ENCODE measurements at places on chromosomes 1 and 21.

DNA sequence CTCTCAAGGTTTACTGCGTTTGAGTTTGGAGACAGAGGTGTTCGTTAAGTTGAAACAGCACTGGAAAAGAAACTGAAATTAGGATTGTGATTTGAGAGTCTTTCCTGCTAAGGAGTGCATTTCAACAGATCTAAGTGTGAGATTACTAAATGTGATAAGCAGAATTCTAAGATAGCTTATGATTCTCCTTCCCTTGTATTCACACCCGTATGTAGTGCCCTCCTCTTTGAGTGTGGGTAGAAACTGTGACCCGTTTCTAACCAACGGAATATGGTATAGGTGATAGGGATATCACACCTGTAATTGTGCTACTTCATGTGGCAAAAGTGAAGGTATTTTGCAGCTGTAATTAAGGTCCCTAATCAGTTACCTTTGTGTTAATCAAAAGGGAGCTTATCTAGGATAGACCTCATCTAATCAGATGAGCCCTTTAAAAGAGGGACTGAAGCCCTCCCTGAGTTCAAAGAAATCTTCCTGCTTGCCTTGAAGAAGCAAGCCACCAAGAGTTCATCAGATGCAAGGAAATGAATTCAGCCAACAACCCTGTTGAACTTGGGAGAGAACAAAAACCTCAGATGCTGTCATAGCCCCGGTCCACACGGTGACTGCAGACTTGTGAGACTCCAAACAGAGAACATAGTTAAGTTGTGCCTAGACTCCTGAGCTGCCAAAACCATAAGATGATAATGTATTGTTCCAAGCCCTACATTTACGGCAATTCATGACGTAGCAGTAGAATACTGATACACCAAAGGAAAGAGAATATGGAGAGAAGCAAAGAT is 12.6 kb upstream of the IL12RB2 start:
- no peak for DNase-seq

DNA sequence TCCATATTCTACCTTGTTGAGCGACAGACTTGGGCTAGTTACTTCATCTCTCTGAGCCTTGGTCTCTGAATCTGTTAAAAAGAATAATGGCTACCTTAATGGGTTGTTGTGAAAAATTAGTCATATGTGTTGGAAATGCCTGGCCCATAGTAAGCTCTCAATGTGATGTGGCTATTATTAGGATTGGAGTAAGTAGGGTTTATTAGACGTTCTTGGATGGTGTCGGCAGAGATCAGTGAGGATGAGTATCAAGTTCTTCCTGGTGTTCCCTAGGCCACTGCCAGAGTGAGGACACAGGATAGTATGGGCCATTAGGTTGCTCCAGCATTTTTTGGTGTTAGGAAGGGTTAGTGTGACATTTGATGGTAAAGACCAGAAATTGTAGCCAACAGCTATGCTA is 121.1 kb upstream of the DUSP10 start:
- no peak for DNase-seq

DNA sequence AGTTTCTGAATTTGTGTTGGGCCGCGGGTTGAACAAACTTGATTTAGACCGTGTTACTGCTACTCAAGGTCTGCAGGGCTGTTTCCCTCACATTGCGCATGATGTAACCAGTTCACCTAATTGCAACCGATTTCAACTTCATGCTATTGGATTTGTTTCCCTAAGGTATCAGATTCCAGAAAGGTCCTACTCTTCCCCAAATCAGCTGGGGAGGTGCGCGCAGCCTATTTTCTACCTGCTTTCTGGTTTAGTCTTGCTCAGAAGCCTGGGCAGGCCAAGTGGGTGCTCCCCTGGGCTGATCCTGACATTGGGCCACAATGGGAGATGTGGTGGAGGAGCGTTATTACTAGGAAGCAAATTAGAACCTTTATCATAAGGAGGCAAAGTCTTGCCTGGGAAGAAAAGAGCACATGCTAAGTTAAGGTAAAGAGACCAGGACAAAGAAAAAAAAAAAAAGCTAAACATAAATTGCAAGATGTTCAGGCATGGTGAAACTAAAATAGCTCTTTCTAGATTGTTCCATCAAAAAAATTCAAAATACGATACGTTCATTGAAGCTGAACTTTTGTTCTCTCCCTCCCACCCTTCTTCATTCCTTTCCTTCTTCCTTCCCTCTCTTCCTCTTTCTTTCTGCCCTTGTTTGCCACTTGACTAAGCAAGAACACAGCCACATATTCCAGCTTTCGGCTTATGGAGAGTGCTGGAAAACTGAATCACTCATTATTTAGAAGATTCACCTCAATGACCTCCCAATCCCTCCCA is 28.8 kb upstream of the TARBP1 start:
- no peak for DNase-seq

DNA sequence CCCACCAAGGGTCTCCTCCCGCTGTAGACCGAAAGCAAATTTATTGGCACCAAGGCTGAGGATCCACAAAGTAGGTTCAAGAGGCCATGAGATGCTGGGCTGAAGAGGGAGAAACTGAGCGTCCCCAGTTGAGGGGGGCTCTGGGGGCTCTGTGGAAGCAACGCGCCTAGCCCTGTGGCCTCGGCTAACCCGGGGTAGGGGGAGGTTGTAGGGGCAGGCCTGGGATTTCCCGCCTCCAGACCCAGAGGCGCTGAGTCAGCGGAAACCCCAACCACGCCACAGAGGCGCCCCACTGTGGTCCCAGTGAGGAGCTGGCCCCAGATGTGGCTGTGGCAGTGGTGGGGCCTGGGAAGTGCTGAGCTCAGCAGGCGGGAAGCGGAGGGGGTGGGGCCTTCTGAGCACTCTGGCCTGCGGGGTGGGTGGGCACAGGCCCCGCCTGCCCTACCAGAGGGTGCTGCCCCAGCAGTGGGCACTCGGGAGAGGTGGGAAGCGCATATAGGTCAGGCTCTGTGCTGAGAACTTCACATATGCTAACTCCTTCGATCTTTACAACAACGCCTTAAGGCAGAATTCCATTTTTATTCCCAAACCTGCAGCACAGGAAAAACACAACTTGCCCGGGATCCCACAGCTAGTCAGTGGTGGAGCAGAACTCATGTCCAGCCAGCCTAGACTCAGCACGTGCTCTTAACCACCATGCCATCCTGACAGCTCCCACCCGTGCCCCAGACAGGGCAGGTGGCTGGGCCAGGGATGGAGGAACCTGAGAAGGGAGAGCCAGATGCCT is 1.5 kb upstream of the COL16A1 start:
- peak; percentile 69 for DNase-seq

DNA sequence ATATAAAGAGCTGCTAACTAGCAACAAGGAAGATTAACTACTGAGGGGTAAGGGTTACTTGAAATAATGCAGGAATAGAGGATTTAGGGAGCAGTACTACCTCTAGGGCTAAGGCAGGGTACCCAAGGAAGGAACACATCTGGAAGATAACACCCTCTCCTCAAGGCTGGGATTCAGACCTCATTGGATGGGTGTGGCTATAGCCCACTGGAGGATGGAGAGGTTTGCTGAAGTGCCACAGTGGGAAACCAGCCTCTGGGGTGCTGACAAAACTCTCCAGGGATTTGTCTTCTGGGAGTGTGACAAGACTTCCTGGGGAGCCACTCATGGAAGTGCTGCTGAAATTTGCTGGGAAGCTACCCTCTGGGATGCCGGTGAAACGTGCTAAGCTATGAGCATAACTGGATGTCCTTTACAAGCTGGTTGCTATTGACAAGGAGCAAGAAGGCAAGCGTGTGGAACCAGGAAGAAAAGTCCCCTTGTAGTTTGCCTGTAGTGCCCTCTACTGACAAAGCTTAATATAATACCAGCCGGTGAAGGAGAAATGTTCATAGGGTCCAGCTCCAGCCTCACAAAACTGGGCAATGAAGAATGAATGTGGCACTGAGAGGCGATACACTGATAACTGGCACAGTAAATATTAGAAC is 122.8 kb upstream of the USP24 start:
- DNase-seq, result peak; percentile 33

DNA sequence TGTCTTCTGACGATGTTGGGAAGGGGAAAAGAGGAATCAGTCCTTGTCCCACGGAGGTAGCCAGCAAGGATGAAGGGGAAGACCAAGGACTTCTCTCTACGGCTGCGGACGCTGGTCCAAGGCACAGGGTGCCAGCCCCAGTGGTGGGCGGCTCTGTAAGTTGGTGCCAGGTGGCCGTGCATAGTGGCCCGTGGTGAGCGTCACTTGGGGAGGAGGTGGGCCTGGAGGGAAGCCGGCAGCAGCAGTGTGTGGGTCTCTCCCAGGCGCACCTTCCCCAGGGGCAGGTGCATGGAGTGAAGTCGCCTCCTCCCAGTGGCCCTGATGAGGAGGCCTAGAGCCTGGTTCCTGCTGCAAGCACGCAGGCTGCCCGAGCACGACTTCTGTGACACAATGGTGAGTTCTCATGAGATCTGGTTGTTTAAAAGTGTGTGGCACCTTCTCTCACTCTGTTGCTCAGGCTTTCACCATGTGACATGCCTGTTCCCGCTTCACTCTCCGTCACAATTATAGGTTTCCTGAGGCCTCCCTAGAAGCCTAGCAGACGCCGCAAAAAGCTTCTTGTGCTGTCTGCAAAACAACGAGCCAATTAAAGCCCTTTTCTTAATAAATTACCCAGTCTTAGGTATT is 43.6 kb upstream of the TIAM1 start:
- no peak for DNase-seq

DNA sequence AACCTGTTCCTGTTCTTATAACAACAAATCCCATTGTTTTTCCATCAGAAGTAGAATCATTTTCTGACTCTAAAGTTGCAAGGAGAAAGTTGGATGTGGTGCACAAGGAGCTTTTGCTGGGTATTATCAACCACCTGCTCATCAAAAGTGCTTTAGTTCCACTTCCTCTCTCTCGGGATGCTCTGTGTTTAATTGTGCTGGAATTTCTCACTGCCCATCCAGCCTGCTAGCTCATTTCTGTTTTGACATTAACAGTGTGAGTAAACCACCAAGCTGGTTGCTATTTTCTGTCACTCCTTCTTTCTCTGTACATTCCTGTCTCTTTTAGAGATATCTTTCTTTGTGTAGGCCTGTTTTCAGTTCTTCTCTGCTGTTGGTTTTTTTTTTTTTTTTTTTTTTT is 6.0 kb downstream of the KDM4A start:
- DNase-seq, result no peak

GRCh38 chr1:3543076-3544039 is 68.0 kb downstream of the MEGF6 start:
- DNase-seq, result no peak

DNA sequence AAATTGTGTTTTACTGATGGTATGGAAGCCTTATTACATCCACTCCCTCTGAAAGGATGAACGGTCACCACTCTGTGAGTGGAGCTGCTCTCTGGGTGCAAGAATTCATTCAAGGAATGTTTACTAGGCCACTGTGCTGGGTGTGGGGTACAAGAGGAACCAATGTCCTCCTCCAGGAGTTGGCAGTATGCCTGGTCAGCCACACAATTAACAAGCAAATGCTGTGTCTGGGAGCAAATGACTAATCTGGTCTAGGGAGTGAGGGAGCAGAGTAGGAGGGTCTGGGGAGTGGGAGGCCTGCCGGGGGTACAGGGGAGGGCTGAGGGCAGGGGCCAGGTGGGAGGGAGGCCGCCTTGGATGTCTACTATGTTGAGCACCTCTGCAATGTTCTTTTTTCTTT is 27.2 kb upstream of the TDRD10 start:
- DNase-seq, result no peak

GRCh38 chr21:26948194-26948593 is 18.7 kb downstream of the ADAMTS5 start:
- DNase-seq, result no peak

GRCh38 chr1:153842006-153842471 is 66.8 kb downstream of the SLC27A3 start:
- DNase-seq, result no peak

DNA sequence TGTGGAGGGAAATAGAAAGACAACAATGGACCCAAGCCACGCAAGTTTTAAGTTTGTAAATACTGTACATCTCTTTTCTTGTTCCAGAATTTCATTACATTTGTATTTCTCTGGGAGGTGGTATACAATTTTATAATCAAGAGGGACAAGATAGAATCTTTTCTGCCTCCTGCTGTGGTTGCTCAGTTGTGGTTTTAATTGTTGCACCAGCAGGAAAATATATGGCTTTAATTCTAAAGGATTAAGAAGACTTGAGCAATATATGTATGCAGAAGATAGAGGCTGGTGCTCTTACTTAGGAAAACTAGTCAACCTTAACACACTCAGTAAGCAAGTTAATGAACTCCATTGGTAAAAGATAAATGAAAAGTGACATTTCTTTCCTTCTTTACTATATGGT is 19.8 kb upstream of the ASB17 start:
- no peak for DNase-seq

DNA sequence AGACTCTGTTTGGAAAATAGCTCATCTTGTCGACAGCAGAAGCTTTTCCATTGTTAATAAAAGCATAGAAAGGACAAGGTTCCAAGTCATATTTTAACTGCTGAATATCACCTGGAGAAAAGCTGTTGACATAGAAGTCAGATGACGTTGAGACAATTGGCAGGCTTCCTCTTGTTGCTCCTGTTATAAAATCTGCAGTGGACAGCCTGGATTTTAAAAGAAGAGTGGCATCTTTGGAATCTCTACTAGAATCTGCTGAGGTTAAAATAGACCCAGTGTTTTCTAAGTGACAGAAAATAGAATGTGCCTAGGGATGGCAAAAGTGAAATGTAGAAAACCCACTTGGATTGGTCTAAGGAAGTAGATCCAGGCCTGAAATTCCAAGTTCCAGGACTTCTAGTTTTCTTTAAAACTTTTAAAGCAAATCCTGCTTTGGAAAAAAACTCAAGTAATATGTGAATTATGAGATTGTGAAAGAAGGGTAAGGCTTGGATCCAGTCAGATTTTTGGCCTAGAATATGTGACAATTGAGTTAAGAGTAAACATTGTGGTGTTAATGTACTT is 53.6 kb upstream of the NEXN start:
- DNase-seq, result no peak

DNA sequence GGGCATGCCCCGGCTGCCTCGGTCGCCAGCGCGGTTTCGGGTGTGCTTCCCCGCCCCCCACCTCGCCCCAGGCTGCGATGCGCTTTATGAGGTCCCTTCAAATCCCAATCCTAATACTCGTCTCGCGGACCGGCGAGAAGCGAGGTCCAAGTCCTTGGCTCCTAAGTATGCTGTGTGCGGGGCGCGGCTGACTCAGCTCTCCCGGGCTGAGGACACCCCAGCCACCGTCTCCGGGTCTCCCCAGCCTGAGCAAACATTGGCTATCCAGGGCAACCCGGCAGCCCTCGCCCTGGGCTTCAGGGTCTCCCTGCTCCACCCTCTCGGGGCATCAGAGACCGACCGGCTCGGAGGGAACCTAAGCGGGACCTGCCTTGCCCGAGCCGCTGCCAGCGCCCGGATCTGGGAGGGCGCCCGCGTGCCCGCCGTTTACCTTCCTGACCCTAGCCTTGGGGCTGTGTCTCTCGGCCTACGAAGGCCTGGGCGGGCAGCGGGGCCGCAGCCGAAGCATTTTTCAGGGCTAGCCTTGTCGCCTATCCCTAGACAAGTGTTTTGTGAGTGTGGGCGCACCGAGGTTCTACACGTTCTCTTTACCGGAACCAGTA is 1.2 kb downstream of the ITPKB start:
- DNase-seq, result peak; percentile 44

GRCh38 chr1:42002220-42002619 is 83.5 kb upstream of the HIVEP3 start:
- DNase-seq, result no peak

GRCh38 chr1:89171067-89171438 is 4.8 kb downstream of the GBP7 start:
- DNase-seq, result no peak

All from CD4-positive, alpha-beta T cell treated with Interleukin-10 for 1 hour (primary cell).